ENCODE measurements at places on chromosomes 4 and X. TPM values are rescaled to one million over a fixed set of nuclear protein-coding genes. Genes with fewer than 3 reads are reported as not detected.

RAB39B gene
- total RNA-seq, result 4.8 TPM

NUP62CL gene
- 16.0 TPM for total RNA-seq

PNMA6F gene
- total RNA-seq, result not detected

XK gene
- 1.1 TPM for total RNA-seq

- DNase-seq, result no peak
Observed at GRCh38 chr4:159016593-159017024, 86.3 kb upstream of the RAPGEF2 start.

DNA sequence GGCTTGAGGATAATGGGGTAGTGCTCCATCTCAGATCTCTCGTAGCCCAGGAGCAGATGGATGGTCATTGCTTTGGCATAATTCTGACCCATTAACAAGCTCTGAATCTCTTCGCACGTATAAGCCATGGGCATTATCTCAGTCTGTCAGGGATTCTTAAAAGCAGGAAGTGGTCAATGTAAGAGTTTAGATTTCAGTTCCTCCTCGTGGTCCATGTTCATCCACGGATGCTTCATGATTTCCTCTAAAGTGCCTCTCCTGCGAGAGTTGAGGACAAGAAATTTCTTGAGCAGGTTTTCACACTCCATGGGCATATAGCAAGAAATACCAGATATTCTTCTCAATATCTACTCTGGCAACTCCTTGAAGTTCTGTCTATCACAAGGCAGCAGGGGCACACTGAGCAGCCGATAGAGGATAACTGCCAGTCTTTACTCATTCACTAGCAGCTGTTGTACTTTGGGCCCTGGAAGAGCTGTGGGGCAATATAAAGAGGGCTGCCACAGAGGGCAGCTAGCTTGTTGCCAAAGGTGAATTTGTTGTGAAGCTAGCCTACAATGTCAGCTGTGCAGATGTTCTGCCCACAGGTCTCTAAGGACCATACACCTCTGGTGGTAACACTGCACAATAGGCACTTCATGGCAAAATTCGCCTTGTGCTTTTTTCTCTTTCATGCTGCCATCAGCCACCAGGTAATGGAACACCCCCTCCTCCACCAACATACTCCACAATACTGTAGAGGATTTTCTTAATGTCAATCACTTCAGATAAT, 52.0 kb upstream of the WDR17 start:
- DNase-seq, result no peak

GRCh38 chr4:4980621-4981230, 38.5 kb downstream of the CYTL1 start:
- DNase-seq, result no peak
